T-helper 9 cell (primary cell): ENCODE measurements at places on chromosomes 13 and 19.

DNA sequence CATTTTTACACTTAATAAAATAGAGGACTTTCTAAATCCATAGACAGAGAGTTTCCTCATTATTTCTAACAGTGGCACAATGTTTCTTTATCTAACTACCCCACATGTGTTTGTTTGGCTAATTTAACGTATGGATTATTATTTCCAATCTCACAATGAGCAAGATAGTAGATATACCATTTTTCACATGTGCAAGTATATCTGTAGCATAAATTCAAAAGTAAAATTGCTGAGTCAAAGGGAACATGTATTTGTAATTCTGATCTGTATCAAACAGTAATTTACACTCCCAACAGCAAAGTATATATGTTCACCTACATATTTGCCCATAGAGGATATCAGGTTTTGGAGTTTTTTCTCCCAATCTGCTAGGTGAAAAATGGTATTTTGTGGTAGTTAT is 18.3 kb downstream of the MAST1 start:
- DNase-seq: no peak

GRCh38 chr13:108269601-108270328 is at the start of gene TNFSF13B:
Gene TNFSF13B (plus strand): TSS chr13:108269718. CDS start chr13:108269896, 178 bp downstream.
- DNase-seq: peak; percentile 29

DNA sequence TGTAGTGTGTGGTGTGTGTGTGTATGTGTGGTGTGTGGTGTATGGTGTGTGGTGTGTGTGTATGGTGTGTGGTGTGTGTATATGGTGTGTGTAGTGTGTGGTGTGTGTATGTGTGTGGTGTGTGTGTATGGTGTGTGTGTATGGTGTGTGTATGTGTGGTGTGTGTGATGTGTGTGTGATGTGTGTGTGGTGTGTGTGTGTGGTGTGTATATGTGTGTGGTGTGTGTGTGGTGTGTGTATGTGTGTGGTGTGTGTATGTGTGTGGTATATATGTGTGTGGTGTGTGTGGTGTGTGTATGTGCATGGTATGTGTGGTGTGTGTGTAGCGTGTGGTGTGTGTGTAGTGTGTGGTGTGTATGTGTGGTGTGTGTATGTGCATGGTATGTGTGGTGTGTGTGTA is 1.7 kb downstream of the ATP12A start:
- no peak for DNase-seq

- DNase-seq: no peak
These were observed 213.7 kb downstream of the TEX29 start for GRCh38 chr13:111533900-111534683.

- no peak for DNase-seq
These were observed 2.3 kb downstream of the ZNF524 start for GRCh38 chr19:55602104-55603001.

DNA sequence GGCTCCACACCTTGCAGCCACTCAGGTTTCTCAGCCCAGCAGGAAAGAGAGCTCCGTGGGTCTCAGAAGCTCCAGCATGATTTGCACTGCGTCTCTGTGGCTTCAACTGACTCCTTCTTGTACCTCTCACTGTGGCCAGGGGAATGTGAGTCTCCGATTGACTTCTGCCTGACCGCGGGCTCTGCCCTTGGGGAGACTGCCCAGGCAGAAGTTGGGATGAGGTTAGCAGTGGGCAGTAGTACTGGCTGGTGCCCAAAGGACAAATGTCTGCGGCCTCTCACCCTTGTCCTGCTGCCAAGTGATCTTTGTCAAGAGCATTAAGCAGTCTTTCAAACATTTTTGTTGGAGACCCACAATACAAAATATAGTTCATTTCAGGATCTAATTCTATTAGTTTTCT is 34.4 kb upstream of the FXYD3 start:
- DNase-seq: no peak

GRCh38 chr19:2290441-2291184 is 8.6 kb upstream of the PEAK3 start:
- no peak for DNase-seq

- DNase-seq: no peak
These were observed 17.4 kb downstream of the ZNF579 start for GRCh38 chr19:55563261-55563690.

- DNase-seq: no peak
These were observed 45.8 kb downstream of the LRCH1 start for GRCh38 chr13:46598820-46599180.
